Metanephros (tissue), 2 donors: ENCODE measurements at places on chromosomes 2 and 18. TPM values are rescaled to one million over a fixed set of nuclear protein-coding genes. Genes with fewer than 3 reads are reported as not detected.

The IL18RAP gene
- total RNA-seq: 0.35 TPM

The CDH20 gene
- 3.9 TPM for total RNA-seq

The NAB1 gene
- 71.4 TPM for total RNA-seq

The KLHL30 gene
- total RNA-seq: 8.3 TPM

The EFEMP1 gene
- total RNA-seq: 75.9 TPM

The SNED1 gene
- 35.0 TPM for total RNA-seq

The GCG gene
- total RNA-seq: not detected

The TCF23 gene
- total RNA-seq: 0.35 TPM

The SERPINB10 gene
- total RNA-seq: 1.2 TPM

The SPHKAP gene
- 6.2 TPM for total RNA-seq

The GIGYF2 gene
- 101 TPM for total RNA-seq

The MMADHC gene
- 75.4 TPM for total RNA-seq

The UGT1A3 gene
- total RNA-seq: not detected

The IL18R1 gene
- total RNA-seq: 4.3 TPM

The TBR1 gene
- total RNA-seq: 0.29 TPM

The RGPD3 gene
- 0.29 TPM for total RNA-seq

The TCF7L1 gene
- 14.1 TPM for total RNA-seq

The TUBA4B gene
- total RNA-seq: not detected

The TXNDC2 gene
- not detected for total RNA-seq

The HMSD gene
- 0.18 TPM for total RNA-seq

The PXDN gene
- total RNA-seq: 210 TPM

The TEKT4 gene
- total RNA-seq: 0.29 TPM

The GYPC gene
- total RNA-seq: 113 TPM

The GPR45 gene
- total RNA-seq: not detected
